Posterior vena cava (tissue), 2 donors: ENCODE measurements at places on chromosomes 12 and 14. TPM values are rescaled to one million over a fixed set of nuclear protein-coding genes. Genes with fewer than 3 reads are reported as not detected.

Gene HPD
- total RNA-seq: 17.4 TPM

Gene SIX1
- 4.3 TPM for total RNA-seq

Gene ST8SIA1
- total RNA-seq: 4.0 TPM

Gene SYNE3
- total RNA-seq: 40.0 TPM

Gene SPRYD4
- total RNA-seq: 2.3 TPM

Gene DBX2
- total RNA-seq: 0.93 TPM

Gene PTGDR
- 4.5 TPM for total RNA-seq

Gene GDF11
- 11.0 TPM for total RNA-seq

Gene CMTM5
- 0.74 TPM for total RNA-seq

Gene ACSS3
- 13.5 TPM for total RNA-seq

Gene MGP
- total RNA-seq: 5,579 TPM

Gene EFS
- 20.2 TPM for total RNA-seq

Gene CLEC6A
- not detected for total RNA-seq

Gene KRT75
- total RNA-seq: not detected

Gene ANP32D
- 0.24 TPM for total RNA-seq

Gene RNASE1
- 363 TPM for total RNA-seq

Gene IL31
- not detected for total RNA-seq

Gene ACRBP
- total RNA-seq: 2.2 TPM

Gene PPFIA2
- total RNA-seq: 22.6 TPM

Gene TULP3
- total RNA-seq: 19.5 TPM
